ENCODE measurements at places on chromosomes 5 and 9.

- no peak for DNase-seq
Observed at GRCh38 chr5:26669523-26669922, 368.9 kb downstream of the CDH9 start.

GRCh38 chr9:98375138-98375726 lies 119.8 kb upstream of the TBC1D2 start:
- no peak for DNase-seq

DNA sequence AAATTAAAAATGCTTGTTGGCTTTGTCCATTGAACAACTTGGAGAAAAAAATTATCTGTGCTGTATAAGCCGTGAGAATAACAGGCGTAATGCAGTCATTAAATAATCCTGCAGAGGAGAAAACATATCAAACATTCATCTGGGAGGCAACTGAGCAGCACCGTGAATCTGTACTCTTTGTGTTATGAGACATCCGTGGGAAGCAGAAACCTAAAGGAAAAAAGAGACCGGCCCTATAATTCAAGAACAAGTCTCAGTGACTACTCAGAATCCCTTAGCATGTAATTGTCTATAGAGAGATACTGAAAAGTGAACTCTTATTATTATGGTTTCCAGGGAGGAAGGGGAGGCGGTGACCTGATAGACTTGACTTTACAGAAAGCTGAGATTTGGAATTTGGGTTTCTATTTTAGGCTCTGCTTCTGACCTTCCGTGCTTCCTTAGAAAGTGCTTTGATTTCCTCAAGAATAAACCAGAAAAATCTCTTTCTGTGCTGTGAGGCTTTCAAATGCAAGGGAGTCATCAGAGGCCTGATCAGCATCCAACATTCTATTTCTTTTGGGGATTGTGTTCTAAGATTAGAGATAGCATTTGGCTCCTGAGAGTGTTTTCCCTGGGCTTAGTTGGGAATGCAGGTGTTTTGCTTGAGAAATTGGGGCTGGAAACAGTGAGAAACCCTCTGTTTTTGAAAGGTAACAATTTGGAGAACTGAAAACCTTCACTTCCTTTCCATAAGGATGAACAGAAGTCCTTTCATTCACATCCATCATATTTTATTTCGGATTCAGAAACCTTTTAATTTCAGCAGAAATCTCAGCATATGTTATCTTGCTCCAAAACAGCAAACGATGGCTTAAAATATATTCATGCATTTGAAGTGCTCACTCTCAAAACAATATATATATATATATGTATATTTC lies 296.7 kb downstream of the CSNK1G3 start:
- DNase-seq, result no peak

DNA sequence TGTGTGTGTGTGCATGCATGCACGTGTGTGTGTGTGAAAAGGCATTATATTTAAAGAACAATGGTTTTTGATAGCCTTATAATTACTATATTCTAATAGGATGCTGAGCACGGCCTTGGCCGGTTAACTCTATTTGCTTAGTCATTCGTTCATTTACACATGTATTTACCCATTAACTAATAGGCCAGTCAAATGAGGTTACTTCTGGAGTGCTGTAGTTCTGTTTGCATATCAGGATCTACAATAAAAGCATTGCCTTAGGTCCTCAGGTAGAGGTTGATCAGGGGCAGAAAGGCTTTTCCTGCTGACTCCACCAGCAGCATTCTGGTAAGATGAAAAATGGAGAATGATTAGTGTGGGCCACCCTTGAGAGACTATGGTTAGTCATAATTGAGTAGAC lies 219.0 kb downstream of the COMMD10 start:
- DNase-seq, result no peak

- DNase-seq, result no peak
Observed at GRCh38 chr5:145941096-145941447, 4.7 kb downstream of the SH3RF2 start.

All from stimulated activated CD4-positive, alpha-beta T cell treated with anti-CD3 and anti-CD28 coated beads, Interleukin-1b, Interleukin-23, amount 100 ng/mL, for 1 hour (primary cell).